Activated naive CD8-positive, alpha-beta T cell treated with anti-CD3 and anti-CD28 coated beads, Interleukin-2, amount 50 U/mL, for 16 hours (primary cell): ENCODE measurements at places on chromosomes 3 and 15.

DNA sequence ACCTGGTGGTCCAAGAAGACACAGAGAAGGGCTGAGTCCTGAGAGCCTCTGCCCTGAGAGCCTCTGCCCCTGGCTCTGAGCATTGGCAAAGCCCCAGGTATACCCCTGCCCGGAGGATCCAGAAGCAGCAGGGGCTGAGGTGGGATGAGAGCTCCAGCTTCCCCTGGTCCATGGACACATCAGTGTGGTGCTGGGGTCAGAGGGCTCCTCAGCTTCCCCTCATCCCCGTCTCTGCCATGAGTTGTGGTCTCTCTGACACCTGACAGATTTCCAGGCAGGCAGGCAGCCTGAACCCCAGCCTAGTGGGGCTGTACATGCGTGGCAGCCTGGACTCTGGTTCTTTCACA lies 3.5 kb upstream of the KLF15 start:
- no peak for DNase-seq

- DNase-seq = no peak
These were observed 6.6 kb upstream of the CPN2 start for GRCh38 chr3:194357681-194358080.

DNA sequence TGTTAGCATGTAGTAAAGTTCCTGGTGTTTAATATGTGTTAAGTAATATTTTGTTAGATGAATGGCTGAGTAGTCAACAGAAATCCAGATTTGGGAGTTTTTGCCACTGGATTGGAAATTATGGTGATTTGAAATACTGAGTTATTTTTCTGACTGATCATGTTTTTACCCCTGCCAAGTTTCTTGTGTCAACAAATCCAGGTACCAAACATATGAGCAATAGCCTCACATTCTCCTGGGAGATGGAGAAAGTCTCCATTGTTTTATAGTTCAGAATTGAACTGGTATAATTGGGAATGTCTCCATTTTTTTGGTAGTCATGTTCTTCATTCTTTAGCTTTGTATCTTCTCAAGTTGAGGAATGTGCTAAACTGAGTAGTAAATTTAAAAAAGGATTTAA lies 767.2 kb upstream of the LMCD1 start:
- no peak for DNase-seq

DNA sequence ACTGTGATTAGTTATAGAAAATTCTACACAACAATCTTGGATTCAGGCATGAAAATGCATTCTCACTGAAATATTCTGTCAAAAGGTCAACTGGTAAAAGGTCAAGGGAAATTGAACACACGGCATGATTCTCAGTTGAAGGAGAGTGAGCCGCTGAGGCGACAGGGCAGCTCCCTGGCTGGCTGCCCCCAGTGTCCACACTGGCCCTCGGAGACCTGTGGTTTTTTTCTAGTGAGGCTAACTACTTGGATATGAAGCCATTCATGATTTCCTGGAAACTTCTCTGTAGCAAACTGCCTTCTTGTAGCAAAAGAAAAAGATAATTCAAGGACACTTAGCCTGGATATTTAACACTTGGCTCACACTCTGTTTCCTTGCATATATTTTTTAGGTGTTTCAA lies 37.2 kb downstream of the AADACL2 start:
- DNase-seq = no peak

DNA sequence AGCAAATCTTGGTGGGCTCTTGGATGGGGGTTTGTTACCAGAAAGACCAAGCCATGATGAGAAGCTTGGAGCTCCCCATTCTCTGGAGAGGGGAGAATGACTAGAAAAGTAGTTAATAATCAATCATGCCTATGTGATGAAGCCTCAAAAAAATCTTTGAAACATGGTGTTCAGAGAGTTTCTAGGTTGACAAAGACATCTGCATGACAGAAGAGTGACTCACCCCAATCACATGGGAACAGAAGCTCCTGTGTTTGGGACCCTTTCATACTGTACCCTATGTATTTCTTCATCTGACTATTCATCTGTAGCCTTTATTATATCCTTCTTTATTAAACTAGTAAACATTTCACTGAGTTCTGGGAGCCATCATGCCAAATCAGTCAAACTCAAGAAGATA lies 87.4 kb downstream of the BCHE start:
- DNase-seq = no peak

DNA sequence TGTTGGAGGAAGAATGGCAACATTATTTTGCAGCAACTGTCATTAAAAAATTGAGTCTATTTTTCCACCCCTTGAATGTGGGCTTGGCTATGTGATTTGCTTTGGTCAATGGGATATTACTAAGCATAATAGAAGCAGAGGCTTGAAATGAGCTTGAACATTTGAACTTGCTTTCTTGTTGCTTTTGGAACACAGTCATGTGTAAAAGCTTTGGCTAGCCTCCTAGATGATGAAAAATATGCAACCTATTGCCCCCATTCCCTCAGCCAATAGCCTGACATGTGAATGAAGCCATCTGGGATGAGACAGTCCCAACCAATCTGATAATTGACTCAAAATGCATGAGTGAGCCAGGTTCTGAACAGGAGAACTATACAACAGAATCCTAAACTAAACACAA lies 78.4 kb downstream of the PLSCR2 start:
- no peak for DNase-seq

DNA sequence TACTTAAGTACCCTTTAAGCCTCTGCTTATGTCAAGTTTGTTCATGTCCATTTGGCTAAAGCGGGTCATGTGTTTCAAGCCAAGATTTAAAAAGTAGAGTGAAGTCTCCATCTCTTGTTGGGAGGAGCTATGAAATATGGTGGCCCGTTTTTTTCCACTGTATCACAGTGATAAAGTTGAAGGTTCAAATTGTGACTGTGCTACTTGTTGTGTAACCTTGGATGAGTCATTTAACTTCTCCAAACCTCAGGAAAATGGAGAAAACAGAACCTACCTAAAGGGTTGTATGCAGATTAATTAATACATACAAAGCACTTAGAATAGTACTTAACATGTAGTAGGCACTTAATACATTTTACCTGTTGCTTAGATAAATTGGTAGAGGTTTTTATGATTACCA lies 43.4 kb downstream of the SNAPC5 start:
- no peak for DNase-seq

GRCh38 chr3:12557473-12558100 lies 700 bp downstream of the MKRN2 start:
- DNase-seq = no peak

DNA sequence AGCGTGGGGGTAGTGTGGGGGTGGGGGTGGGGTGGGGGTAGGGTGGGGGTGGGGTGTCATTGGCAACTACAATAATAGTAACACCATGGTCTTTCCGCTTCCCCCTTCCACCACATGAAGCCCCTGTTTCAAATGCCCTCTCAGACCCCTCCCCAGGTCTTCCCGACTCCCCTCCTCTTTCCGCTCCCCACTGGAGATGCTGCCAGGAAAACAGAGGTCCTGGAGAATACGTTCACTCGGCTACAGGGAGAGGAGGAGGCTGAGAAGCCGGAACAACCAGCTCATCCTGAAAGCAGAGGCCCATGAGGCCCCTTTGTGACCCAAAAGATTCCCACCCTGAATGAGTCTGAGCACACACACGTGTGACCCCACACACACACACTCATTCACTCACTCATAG lies 75.4 kb downstream of the CPN2 start:
- no peak for DNase-seq

DNA sequence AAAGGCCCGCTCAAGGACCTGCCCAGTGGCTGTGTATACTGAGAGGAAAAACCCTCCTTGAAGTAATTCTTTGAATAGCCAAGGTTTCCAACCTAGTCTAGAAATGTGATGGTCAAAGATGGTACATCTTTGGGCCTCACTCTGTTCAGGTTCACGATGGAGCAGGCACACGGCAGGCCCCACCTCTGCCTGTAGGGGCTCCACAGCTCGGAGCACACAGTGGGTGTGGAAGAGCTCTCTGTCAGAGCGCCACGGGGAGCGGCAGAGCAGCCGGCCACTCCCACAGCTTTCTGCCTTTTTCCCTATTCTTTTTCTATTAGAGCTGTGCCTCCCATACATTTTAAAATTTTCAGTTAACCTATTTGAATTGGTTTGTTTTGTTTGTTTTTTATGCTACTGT lies 89.5 kb downstream of the CTNNB1 start:
- DNase-seq = no peak

GRCh38 chr15:57896114-57896513 lies 169.4 kb downstream of the ALDH1A2 start:
- no peak for DNase-seq
